HT-29 (cell line): ENCODE measurements at places on chromosomes 16 and 17.

DNA sequence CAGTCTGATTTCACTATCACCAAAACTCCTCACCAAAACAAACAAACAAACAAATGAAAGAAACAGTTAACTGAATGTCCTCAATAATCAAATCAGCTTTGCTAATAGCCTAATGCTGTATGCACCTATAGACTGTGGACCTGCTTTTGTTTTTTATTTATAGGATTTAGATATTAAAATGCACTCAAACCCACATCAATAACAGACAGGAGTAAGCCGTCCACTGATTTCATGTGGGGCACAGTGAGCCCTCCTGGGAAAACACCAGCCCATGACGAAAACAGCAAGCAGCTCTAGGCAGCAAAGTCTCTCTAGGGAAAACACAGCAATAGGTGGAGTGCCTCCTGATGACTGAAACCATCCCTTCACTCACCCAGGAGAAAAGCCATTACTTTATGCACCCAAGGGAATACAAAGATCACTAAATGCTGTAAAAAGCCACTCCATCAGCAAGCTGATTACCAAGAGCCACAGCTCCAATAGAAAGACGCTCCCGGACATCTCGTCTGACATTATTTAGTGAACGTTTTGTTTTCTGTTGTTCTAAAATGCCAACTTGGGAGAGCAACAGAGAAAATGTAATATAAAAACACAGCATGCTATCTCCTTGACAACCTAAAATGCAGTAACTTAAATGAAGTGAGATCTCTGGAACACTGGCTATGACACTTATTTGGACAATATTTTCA lies 47.8 kb downstream of the ANKFY1 start:
- DNase-seq = no peak

- no peak for DNase-seq
Measured at GRCh38 chr17:66126231-66126630, 65.7 kb downstream of the CEP112 start.

DNA sequence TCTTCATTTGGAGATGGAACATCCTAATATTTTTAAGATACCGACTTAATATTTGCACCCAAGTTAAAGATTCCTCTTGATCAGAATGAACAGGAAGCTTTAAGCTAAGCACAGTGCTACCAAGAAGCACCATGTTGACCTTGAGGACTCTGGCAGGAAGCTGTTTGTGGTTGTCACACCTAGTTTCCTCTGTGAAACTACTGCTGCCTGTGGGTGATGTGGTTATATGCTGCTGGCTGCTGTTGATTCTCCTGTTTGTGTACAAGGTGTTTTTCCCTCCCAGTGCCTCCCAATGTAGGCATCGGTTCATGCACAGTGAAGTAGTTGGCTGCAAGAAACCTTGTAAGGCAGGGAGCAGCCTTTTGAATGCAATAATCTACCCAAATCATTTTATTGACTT lies 23.4 kb downstream of the RBL2 start:
- peak; percentile 12 for DNase-seq

DNA sequence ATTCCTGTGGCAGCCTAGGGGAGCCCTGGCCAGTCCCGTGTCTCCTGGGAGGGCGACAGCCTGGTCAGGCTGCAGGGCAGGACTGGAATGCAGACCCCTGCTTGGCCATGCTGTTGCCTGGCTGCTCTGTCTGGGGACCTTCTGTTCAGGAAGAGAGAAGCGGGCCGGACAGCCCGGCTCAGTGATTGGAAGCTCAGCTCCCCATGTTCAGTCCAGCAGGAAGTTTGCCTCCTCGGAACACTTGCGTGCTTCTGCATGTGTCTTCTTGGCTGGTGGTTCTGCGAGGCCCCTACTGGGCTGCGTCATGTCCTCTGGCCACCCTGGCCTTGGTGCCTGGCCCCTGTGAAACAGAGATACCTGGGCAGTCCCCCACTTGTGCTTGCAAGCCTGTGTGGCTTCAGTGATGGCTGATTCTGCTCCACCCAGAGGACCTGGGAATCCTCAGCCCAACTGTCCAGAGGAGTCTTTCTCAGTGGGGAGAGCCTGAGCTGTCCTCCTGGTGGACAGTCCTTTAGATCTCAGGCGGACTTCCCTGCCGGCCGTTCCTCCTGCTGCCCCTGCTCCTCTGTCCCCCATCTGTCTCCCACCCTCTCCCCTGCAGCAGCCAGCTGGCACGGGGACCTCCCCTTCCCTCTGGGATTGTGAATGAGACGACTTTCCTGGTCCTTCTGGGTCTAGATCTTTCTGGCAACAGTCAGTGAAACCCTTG lies 279.5 kb downstream of the SEC14L1 start:
- DNase-seq = no peak

GRCh38 chr17:36640836-36641235 lies 39.5 kb downstream of the MRM1 start:
- no peak for DNase-seq

DNA sequence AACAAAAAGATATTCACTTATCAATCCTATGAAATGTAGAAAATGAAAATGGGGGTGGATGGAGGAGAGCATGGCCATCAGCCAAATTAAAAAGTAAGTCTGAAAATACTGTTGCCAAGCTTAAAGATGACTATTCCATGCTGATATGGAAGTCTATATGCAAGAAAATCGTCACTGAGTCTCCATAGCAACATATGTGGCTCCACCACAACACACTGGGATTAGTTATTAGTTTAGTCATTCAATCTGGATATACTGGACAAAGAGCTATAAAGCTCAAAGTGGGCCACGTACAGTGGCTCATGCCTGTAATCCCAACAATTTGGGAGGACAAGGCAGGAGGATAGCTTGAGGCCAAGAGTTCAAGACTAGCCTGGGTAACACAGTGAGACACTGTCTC lies 24.7 kb upstream of the PSMD7 start:
- DNase-seq = no peak

GRCh38 chr17:60741031-60741430 lies 63.4 kb downstream of the BCAS3 start:
- DNase-seq = no peak

DNA sequence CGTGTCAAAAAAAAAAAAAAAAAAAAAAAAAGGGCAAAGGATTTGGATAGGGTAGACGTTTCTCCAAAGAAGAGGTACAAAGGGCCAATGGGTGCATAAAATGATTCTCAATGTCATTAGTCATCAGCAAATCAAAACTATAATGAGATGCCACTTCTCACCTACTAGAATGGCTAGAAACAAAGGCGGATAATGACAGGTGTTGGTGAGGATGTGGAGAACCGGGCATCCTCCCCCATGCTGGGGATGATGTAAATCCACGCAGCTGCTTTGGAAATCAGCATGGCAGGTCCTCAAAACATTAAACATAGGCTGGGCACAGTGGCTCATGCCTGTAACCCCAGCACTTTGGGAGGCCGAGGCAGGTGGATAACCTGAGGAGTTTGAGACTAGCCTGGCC lies 9.4 kb downstream of the ITGAX start:
- no peak for DNase-seq

DNA sequence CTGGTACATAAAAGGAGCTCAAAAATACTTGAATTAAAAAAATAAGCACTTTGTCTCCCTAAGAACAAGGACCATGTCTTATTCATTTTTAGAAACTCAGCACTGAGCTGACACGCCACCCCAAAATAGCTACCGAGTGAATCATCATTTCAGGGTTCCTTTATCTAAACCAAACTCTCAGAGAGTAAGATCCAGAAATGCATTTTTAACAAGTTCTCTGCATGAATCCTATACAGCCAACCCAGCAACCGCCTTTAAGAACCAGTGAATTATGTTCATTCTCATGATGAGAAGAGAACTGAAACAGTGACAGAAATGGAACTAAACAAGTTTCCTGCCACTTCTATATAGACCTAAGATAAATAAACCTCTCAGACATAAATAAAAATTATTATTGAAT lies 8.7 kb downstream of the C16orf87 start:
- DNase-seq = no peak

- DNase-seq = no peak
Measured at GRCh38 chr17:42187833-42188232, 2.6 kb upstream of the HCRT start.

DNA sequence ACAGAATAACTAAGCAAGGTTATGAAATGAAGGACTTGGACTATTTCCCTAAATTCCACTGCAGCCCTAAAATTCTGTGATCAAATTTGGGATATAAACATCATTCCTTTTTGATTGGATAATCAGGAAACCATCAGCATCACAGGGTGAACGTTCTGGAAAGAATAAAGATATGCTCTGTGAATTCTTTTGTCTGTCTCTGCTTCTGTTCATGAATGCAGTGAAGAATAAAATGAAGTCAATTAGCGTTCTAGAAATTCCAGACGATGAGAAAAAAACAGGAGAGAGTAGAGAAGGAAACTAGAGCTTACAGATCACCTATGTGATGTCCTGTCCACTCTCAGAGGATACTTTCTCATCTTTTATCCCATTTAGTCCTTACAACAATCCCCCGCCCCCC lies 295.1 kb upstream of the SOX9 start:
- DNase-seq = no peak

DNA sequence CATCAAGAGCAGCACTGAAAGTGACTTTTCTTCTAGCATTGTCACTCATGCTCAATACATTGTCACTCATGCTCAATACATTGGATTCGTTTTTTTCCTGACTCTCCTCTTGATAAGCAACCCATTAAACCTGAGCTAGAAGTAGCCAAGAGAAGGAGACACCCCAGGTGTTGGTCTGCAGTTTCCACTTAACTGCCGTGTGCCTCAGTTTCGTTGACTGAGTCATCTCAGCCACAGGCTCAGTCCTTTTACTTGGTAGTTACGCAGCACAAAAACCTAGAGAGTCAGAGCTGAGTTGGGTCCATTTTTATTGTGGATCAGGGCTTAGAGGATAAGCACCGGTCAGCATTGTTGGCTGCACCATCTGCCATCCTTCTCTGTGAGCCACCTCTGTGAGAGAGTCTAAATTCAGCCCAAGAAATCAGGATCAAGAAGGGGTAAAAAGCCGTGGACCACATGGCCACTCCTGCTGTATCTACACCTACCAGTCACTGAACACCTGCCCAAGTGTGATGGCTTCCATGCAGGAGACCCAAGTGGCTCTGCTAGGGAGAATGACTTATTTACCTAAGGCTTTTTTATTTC lies 11.3 kb downstream of the GINS2 start:
- no peak for DNase-seq

- DNase-seq = no peak
Measured at GRCh38 chr17:81310949-81311550, 15.9 kb upstream of the SLC38A10 start.

DNA sequence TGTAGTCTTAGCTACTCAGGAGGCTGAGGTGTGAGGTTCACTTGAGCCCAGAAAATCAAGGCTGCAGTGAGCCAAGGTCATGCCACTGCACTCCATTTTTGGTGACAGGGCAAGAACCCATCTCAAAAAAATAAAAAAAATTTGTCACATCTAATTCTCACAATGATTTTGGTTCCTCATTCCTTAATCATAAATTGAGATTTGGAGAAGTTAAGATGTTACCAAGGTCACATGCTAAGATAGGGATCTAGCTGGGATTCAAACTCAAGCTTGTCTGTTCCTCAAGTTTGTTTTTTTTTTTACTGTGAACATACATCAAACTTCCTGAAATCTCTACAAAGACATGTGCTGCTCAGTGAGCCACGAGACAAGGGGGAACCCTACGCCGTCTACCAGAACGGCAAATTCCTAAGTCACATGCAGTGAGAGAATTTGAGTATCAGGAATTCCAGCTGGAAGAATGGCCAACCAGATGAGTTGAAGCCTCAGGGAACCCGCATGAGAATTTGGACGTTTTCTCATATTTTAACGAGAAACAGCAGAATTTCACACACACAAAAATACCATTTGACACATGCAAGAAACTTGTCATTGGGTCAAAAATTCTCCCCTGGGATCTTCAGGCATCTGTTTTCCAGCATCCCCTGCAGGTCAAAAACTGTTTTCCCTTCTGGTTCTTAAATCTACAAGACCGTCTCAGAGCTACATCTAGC lies 414.1 kb upstream of the GOT2 start:
- DNase-seq = no peak

GRCh38 chr17:67200727-67201301 lies 44.2 kb downstream of the HELZ start:
- peak; percentile 56 for DNase-seq

GRCh38 chr17:56715613-56716357 lies 117.9 kb downstream of the C17orf67 start:
- peak; percentile 89 for DNase-seq

DNA sequence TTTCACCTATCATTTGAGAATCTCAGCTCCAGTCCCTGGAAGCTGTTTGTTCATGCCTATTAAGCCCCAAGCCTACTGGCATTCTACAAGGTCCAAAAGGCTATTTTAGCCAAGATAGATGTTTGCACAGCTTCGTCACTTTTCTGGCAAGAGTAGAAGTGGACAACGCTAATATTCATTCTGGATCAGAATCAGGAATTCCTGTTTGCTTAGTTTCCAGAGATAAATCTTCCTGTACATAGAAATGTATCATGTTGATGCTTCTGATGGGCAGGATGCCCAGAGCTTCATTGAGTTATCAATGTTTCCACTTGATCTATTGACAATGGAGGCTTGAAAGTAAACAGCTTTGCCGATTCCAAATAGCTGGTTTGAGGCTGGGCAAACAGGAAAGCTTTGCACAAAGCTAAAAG lies 260.7 kb upstream of the CA10 start:
- DNase-seq = no peak

GRCh38 chr16:80733407-80733806 lies 71.0 kb downstream of the CDYL2 start:
- no peak for DNase-seq

DNA sequence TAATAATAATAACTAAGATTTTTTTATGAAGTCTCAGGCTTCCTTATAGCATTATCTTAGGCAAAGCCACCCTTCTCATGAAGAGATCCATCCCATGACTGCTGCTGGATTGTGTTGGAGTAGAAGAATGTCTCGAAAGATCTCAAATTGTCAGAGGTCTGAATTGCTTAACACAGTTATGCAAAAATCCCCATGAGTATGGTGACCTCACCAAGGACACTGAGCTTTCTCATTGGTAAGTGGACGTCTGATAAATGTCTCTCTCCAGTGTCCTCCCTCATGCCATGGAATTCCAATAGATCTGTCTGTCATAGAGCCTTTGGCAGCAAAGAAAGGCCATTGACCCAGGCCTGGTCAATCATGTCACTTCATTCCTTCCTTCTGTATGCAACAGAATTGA lies 264.5 kb downstream of the CDH11 start:
- no peak for DNase-seq

DNA sequence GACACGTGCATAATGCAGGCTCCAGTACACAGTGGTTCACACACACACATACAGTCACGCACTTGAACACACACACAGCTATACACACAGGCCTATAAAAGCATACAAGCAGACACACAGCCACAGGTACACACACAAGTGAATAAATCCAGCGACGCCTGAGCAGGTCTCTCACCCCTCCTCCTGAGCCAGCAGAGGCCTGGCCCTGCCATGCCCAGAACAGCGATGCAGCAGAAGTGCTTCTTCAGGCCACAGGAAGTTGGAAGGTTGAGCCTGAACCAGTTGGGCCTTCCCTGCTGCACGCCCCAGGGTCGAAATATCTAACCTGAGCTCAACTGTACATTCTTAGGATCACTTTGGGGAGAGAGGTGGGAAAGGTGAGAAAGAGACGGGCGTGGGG lies 7.3 kb upstream of the CD79B start:
- DNase-seq = no peak

- no peak for DNase-seq
Measured at GRCh38 chr17:50263331-50264262, 10.7 kb upstream of the TMEM92 start.
